HFFc6 (cell line): ENCODE measurements at places on chromosomes 6 and 20. TPM values are rescaled to one million over a fixed set of nuclear protein-coding genes. Genes with fewer than 3 reads are reported as not detected.

The COX4I2 gene
- not detected in 2 replicates for total RNA-seq

DNA sequence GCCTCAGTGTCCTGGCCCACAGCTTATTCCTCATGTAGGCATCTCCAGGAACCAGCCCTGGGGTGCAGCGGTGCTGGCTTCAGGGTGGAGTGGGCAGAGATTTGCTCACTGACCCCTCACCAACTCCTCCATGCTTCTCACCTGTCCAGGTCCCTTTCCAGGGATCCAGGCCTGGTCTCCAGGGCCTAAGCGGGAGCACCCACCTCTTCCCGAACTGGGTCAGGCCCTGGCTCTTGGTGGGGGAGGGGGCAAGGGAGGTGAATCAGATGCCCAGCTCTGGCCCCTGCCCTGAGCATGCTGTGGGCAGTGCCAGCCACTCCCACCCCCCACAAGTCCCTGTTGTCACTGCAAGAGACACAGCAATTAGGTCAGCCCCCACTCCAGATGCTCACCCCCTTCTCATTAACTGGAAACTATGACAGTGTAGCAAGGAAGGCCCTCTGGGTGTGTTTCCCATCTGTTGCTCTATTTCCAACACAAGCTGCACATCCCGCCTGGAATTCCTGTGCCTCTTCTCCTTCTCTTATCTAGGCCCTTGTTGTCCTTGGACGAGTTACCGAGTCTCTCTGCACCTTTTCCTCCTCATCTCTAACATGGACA, 37.0 kb downstream of the MDFI start:
- no peak for DNase-seq

The DNAH8 gene
- not detected in 3 replicates for total RNA-seq

The FAM217A gene
- total RNA-seq = not detected in 3 replicates

GRCh38 chr20:62355878-62356588, 11.1 kb downstream of the LAMA5 start:
- no peak for DNase-seq

DNA sequence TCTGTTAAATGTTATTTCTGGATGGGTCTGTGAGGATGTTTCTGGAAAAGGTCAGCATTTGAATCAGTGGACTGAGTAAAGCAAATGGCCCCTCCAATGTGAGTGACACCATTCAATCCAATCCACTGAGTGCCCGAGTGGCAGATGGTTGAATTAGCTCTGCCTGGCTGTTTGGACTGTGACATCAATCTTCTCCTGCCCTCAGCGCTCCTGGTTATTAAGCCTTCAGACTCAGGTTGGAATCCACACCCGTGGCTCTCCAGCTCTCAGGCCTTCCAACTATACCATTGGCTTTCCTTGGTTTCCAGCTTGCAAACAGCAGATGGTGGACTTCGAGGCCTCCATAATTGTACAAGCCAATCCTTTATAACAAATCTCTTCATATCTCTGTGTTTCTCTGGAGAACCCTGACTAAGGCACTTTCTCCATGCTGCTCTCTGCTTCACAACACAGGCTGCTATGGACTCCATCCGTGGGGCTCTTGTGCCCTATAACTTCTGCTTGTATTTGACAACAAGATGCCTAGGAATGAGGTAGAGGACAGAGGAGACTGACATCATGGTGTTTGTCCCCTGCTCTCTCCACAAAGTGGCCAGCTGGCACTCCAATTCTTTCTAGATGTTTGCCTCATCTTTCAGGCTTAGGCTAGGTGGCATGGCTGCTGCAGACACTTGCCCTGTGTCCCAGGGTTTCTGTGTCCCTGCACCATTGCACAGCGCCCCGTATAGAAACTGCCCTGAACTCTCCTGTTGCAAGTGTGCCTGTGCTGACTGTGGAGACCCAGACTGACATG, 4.8 kb upstream of the CSTL1 start:
- no peak for DNase-seq

The PCK1 gene
- total RNA-seq = not detected in 3 replicates

The ABHD16B gene
- total RNA-seq = not detected in 3 replicates

- peak; percentile 45 for DNase-seq
Measured at GRCh38 chr6:31769684-31770371, 7.3 kb downstream of the VWA7 start.

The C6orf132 gene
- total RNA-seq = 5.1 to 6.3 TPM (median 5.5 TPM) in 3 replicates

GRCh38 chr20:33211817-33212424, 5.2 kb upstream of the BPIFA3 start:
- DNase-seq = peak; percentile 24

GRCh38 chr20:32877507-32877906, 18.8 kb downstream of the EFCAB8 start:
- peak; percentile 12 for DNase-seq

DNA sequence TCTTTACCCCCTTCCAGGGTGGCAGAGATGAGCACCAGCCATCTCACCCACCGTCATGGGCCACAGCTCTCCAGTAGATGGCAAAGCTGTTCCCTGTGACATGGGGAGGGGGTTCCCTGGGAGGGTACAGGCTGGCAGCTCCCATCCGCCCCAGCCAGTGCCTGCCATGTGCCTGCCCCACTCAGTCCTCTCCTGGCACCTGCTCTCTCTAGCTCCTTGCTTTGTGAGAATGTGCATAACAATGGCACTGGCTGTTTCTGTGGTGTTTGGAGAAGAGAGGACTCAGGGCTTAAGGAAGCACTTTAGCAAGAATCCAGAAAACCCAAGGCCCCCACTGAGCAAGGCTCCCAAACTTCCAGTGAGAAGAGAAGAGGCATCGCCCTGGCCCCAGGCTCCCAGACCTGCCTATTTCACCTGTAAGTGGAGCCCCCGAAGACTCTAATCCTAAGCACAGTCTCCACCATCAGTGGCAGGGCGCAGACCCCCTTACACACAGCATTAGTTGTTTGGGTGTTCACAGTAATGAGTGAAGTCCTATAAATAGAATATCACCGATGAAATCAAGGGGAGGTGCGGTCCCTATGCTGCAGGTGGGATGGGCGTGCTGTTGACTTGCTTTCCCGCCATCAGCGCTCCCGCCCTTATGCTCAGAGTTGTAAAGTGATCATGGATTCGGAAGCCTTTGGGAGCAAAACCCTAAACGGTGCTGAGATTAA, 110.2 kb downstream of the AGPAT4 start:
- no peak for DNase-seq

- no peak for DNase-seq
Measured at GRCh38 chr6:9161731-9162130, 726.4 kb upstream of the SLC35B3 start.

- no peak for DNase-seq
Measured at GRCh38 chr20:40565001-40565681, 123.9 kb downstream of the MAFB start.
